ENCODE measurements at places on chromosomes 2 and 18. TPM values are rescaled to one million over a fixed set of nuclear protein-coding genes. Genes with fewer than 3 reads are reported as not detected.

Gene ERLEC1
- 86.6 TPM for total RNA-seq

Gene CDK15
- total RNA-seq: not detected

Gene GCKR
- total RNA-seq: 9.6 TPM

Gene AQP12B
- total RNA-seq: not detected

Gene ATP6V1B1
- 0.07 TPM for total RNA-seq

Gene ANKRD53
- total RNA-seq: 0.50 TPM

Gene TYW5
- 13.6 TPM for total RNA-seq

Gene CDH2
- 42.4 TPM for total RNA-seq

Gene IL37
- not detected for total RNA-seq

Gene RAB6C
- not detected for total RNA-seq

Gene MAP2
- total RNA-seq: 24.5 TPM

Gene EFHD1
- not detected for total RNA-seq

Gene CHPF
- total RNA-seq: 0.40 TPM

Gene ZNF804A
- total RNA-seq: under 0.01 TPM

Gene PRKAG3
- total RNA-seq: not detected

Gene PROKR1
- not detected for total RNA-seq

Gene TMEM17
- total RNA-seq: 1.7 TPM

Gene KCNE4
- under 0.01 TPM for total RNA-seq

Gene ITGAV
- total RNA-seq: 337 TPM

Gene OR6B3
- not detected for total RNA-seq

Gene UGT1A6
- not detected for total RNA-seq

Gene EML6
- 0.80 TPM for total RNA-seq

Gene AKAIN1
- total RNA-seq: not detected

All from thoracic aorta endothelial cell (primary cell).